ENCODE measurements at places on chromosomes 1 and 21.

DNA sequence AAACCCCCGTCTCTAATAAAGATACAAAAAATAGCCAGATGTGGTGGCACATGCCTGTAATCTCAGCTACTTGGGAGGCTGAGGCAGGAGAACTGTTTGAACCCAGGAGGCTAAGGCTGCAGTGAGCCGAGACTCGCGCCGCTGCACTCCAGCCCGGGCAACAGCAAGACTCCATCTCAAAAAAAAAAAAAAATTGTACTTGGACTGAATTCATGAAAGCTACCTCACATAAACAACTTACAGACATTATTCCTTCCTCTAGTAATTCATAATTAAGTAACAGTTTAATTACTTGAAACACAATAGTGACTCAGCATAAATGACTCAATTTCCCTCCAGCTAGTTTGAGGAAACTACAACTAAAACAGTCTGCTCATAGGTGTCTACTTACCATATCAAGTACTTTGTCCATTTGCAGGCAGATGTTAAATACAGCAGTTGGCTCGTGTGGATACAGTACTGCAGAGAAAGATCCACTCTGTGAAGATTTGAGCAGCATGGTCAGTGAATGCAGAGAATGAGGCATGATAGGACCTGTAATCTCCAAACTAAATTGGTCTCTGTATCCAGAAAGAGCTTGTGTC, 9.4 kb downstream of the DONSON start:
- no peak for DNase-seq

GRCh38 chr1:223752721-223753515, 40.6 kb downstream of the CAPN2 start:
- DNase-seq = no peak

GRCh38 chr1:171801487-171801891, 20.0 kb downstream of the METTL13 start:
- DNase-seq = peak; percentile 38

GRCh38 chr1:25451908-25452307, 21.2 kb downstream of the MACO1 start:
- DNase-seq = no peak

- no peak for DNase-seq
Measured at GRCh38 chr1:217989510-217989909, 295.6 kb upstream of the RRP15 start.

- no peak for DNase-seq
Measured at GRCh38 chr1:117093091-117093534, 28.4 kb downstream of the TRIM45 start.

DNA sequence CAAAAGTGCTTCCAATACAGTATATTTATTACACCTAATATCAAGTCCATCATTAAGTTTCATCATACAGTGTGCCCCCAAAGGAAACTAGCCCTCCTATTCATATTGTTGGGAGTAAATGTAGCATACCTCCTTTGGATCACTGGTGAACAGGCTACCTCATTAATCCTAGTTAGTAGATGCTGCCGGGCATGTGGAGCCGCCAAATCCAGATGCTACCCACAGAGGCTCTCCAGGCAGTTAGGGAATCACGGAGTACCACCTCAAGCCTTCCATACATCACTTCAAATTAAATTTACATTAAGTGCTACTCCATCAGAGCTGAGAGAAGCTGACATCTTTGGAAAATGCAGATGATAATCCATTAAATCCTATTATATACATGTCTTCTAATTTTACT, 121.7 kb upstream of the FOXD3 start:
- DNase-seq = no peak

DNA sequence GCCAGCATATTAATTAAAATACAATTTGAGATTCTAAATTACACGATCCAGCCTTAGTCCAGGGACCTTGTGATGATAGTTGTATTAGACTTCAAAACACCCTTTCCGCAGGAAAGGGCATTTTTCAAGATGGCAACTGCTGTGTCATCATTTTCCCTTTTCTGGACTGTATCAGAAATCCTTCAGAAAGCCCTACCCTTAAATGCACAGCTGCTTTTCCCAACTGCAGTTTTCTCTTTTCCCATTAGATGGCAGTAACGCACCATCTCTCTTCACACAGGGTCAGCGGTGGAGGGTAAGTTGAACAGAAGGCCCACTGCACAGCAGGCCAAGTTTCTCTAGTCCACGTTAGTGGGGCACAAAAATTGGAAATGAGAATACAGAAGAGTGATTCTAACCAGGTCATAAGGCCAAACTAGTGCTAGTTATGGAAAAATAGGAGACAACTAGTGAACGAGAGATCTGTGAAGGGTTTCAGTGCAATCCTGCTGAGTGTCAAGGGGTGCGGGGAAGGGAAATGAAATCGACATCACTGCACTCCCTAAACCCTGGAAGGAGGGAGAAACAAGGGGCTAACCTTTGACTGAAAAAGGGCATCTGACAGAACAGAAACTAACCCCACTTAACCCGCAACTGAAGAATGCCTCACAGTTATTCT, 22.1 kb upstream of the TDRD10 start:
- peak; percentile 85 for DNase-seq

GRCh38 chr1:22876359-22877111, 96.1 kb downstream of the LACTBL1 start:
- no peak for DNase-seq

DNA sequence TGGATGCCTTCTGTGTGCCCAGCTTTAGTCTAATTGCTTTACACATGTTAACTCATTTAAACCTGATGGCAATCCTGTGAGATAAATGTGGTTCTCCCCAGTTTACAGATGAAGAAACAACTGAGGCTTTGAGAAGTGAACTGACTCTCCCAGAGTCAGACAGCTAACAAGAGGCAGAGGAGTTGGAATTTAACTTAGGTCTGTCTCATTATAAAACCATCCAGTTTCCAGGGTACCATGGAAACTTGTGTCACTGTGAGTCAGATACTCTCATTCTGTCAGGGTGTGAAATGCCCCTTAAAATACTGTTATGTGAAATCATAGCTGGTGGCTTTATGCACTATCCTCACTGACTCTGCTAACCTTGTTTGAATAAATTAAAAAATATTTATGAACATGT, 206.6 kb downstream of the PBX1 start:
- DNase-seq = no peak

DNA sequence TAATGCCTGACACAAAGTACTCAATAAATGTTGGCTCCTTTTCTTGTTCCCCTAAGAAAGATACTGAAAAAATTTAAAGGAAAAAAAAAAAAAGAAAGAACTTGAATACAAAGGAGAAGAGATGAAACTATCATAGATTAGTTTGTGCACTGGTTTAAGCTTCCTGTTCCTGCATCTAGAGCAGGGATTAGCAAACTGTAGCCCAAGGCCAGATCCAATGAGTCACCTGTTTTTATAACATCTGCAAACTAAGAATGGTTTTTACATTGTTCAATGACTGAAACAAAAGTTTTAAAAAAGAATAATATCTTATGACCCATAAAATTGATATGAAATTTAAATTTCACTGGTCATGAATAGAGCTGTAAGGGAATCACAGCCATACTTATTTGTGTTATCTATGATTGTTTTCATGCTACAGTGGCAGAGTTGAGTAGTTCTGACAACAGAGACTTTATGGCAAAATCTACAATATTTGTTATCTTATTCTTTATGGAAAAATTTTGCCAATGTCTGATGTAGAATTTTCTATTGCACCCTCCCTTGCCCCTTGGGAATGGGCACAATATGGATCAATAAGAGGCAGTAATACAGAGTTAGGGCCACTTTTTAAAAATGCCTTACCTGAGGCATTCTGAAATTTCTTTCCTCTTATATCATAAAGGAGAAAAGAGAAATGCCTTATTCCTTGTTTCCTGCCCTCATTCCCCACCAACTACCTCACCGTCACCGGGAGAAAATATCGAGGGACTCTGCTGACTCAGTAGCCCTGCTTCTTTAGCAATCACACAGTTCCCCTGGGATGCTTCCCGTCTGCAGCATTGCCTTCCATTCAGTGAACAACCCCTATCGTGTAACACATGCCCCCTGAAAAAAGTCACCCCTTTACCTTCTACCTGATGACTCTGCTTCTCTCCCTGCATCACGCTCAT, 50.6 kb downstream of the WDR64 start:
- DNase-seq = no peak

GRCh38 chr1:39294531-39294930, 90.0 kb downstream of the MACF1 start:
- no peak for DNase-seq

DNA sequence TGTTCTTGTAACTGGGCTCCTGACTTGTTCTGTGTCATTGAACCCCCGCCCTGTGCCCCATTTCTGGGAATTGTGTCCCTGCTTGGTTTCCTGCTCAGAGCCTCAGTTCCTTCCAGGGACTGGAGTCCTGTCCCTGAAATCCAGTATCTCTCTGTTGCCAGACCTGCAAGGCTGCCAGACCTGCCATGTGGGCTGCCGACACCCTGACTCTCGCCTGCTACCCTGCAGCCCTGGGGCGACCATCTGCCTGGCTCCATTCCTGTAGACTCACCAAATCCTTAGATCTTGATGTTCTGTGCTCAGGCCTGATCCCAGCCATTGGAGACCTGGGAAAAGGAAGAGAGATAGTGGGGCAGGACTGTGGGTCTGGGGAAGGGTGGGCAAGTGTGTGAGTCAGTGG, 383.3 kb upstream of the PROX1 start:
- no peak for DNase-seq

- no peak for DNase-seq
Measured at GRCh38 chr1:193367863-193368262, 181.4 kb upstream of the B3GALT2 start.

DNA sequence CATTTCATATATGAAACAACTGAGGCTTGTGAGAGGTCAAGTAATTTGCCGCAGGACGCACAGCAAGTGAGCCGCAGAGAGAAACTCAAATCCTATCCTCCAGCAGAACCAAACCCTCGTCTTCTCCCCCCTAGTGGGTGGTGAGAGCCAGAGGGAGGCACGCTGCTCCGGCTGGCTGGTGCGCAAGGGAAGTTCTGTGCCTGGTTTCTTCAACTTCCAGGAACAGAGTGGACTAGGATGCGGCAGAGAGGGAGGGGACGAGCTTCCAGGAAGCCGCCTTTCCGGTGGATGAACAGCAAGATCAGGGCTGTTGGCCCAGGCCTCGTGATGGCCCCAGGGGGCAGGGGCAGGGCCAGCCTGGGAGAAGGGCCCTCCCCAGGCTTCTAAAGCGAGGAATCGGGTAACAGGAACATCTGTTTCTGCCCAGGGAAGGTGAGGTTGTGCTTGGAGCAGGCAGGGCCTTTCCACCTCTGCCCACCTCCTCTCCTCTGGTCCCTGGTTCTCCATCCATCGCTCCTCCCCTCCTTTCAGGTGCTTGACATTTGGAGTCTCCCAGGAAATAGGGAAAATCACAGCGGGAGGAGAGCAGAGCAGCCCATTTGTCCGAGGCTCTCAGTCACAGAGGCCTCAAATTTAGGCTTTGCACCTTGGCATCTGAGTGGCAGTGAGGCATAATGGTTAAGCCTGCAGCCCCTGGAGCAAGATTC, 16.8 kb upstream of the PDIK1L start:
- DNase-seq = no peak

DNA sequence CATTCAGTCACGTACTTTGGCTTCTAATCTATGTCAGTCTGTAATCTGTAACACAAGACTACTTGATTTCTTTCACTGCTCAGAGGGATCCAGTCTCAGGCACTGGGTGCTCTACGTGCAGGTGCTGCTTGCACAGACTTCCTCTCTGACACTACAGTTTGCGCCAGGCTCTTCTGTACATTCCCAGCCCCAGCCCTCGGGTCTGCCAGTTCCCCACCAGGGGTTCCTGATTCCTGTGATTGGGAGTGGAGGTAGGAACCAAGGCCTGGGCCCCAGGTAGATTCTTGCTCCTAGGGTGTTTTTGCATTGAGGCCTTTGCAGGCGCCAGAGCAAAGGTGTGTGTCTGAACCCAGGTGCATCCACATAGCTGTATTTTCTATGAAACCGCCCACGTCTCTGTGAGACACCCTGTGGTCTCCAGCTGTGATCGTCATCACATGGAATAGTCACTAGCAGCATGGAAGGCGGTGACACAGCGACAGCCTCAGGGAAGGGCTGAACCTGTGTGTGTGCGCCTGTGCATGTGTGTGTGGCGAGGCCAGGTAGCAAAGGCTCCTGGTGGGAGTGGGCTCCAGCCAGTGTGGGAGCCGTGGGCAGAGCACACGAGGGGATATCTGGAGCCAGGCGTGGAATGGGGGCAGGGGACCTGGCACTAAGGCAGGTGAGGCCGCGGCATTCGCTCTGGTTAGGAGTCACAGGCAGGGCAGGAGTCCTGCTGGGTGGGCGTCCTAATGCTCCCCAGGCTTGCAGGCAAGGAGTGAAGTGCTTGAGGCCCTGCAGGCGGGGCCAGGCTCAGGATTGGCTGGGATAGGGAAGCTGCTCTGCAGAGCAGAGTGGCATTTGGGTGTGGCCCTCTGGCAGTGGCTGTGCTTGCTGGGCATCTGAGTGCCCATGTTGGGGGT, 5.2 kb downstream of the GJC2 start:
- DNase-seq = no peak

DNA sequence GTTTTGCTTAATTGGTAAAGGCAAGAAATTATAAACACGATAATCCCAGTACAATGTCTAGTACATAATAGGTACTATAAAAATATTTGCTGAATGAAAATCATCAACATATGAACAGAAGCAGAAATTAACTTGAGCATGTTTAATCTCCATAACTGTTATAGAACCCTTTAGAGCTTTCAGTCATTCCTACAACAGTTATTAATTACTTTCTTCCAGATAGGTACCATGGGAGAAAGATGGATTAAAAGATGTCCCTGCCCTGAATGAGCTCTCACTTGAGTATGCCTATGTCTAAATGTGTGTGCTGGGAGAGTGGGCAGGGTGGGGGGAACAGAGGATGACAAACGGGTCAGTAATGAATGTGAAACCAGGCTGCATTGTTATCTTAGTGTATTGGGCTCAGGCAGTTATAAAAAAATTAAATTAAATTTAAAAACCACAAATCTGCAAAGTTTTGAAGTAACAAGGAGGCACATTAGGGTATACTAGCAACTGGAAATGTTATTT, 2.4 kb downstream of the EPS15 start:
- DNase-seq = no peak

GRCh38 chr1:15443281-15443680, 5.0 kb downstream of the CTRC start:
- DNase-seq = no peak

- DNase-seq = no peak
Measured at GRCh38 chr1:90220941-90221693, 226.2 kb downstream of the ZNF326 start.

- DNase-seq = no peak
Measured at GRCh38 chr1:86195281-86195680, 38.7 kb upstream of the COL24A1 start.

- no peak for DNase-seq
Measured at GRCh38 chr1:116400780-116401179, 27.7 kb downstream of the ATP1A1 start.

- DNase-seq = no peak
Measured at GRCh38 chr1:4754816-4755215, 100.4 kb downstream of the AJAP1 start.

GRCh38 chr1:6918186-6918924, 133.1 kb downstream of the CAMTA1 start:
- DNase-seq = no peak

- DNase-seq = no peak
Measured at GRCh38 chr1:50634251-50634650, 211.0 kb upstream of the DMRTA2 start.

GRCh38 chr1:208682664-208683013, 438.5 kb upstream of the PLXNA2 start:
- no peak for DNase-seq

GRCh38 chr1:44640200-44640853, 34.0 kb downstream of the TMEM53 start:
- DNase-seq = no peak

GRCh38 chr1:14583788-14584187, 14.7 kb upstream of the KAZN start:
- no peak for DNase-seq
